Stimulated activated memory B cell treated with anti-CD40 and anti-IgM and Interleukin-4, amounts not matched to agents 10 μg/mL and 1 μg/mL and 100 μg/mL, for 72 hours (primary cell): ENCODE measurements at places on chromosomes 4 and X.

DNA sequence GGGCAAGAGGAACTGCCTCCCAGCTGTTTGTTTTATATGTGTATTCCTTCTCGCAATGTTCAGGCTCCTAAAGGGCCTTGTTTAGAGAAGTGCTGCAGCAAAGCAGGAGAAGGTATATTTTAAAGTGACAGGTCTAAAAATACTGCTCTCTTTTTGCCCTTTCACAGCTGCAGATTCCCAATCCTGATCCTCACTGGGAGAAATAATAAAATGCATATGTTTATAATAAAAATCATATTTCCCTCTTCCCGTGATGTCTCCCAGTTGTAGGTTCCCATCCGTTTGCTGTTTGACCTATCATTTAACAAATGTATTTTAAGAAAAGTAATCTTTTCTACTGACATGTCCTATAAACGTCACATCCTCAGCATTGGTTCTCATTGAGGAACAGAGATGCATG lies 62.7 kb upstream of the GPC4 start:
- ATAC-seq = no peak

- ATAC-seq = no peak
These were observed 92.6 kb downstream of the NSUN7 start for GRCh38 chr4:40842318-40842717.

DNA sequence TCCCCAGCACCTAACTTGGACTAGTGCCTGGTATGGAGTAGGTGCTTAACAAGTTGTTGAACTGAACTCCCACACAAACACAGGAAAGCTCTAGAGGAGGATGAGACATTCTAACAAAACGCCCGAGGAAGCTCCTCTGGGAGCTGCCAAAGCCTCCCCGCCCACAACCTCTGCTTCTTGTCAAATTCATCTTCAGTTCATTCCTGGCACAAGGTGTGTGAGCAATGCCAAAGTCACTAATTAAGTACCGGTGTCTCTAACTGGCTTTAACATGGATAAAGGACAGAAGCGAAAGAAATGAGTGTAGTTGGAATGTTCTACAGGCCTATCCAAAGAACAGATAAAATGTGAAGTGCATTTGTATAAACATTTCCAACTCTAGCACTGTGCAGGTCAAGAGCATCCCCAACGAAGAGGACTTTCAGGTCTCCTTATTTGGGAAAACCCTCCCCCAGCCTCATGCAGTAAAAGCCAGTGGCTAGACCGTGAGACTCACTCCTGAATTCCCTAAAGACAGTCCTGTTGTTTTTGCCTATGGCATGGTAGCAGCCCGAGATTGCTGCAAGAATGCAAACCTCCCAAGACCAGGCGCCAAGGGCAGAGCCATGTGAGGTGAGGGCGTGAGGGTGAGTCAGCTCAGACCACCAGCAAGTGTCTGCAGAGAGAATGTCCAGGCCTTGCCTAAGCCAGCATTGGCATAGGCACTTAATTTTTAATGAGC lies 72.2 kb upstream of the KLF3 start:
- ATAC-seq = no peak

- no peak for ATAC-seq
These were observed 22.9 kb downstream of the SH3TC1 start for GRCh38 chr4:8221985-8222384.
